ENCODE measurements at places on chromosomes 7 and 10.

DNA sequence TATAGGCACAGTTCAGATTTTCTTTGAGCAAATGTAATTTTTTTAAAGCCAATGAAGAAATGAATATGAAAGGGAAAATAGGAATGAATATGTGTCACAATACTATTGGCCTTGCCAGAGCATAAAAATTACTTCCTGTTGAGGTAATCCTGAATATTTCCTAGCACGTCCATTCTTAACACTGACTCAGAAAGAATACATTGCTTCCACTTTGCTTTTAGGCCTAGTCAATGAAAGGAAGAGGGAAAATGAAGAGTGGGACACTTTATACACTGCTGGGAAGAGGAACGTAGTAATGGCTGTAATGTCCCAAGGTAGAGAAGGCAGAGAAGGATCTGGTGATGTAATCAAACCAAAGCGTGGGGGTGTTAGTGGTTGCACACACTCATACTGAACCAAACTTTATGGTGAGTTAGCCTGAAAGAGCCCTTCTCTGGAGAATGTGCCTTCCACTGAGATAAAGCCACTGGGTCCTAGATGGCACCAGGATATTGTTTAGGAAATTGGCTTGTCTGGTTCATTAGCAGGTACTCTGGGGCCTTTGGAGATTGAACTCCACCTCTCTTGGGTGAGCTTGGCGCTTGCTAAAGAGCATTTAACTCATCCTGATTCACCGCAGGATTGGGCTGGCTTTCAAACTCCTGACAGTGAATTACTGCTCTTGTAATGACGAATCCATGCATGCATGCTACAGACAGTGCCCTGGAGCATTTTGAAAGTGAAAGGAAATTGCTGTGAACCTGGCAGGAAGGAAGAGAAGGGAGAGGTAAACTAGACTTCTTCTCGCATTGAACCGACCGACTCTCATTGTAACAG, 254.9 kb downstream of the KIAA1217 start:
- DNase-seq = no peak

DNA sequence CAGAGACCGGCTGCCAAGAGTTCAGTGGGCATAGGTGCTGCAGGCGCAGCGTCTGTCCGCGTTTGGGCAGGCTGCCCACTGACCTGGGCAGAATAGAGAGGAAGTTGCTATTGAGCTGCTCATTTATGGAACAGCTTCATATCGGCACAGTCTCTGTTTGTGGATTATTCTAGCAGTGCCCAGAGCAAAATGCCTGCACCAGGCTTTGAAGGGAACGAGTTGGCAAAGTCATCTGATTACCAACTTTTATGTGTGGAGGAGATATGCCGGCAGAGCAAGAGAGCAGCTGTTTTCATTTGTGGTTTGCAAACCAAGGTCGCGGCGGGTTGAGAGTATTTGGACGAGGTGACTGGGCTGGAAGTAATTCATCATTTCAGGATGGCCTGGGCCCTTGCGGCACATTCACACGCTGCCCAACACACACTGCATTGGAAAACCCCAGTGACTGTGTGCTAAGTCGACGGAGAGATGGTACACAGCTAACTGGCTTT, 228.5 kb downstream of the TCERG1L start:
- no peak for DNase-seq

GRCh38 chr7:27166531-27167505, 1.5 kb upstream of the HOXA9 start:
- DNase-seq = no peak

- no peak for DNase-seq
These were observed 233.4 kb upstream of the SLC26A5 start for GRCh38 chr7:103679151-103680132.

- DNase-seq = no peak
These were observed 11.8 kb upstream of the ZMIZ2 start for GRCh38 chr7:44736896-44737295.

GRCh38 chr10:125073996-125074395, 86.4 kb downstream of the CTBP2 start:
- DNase-seq = no peak

DNA sequence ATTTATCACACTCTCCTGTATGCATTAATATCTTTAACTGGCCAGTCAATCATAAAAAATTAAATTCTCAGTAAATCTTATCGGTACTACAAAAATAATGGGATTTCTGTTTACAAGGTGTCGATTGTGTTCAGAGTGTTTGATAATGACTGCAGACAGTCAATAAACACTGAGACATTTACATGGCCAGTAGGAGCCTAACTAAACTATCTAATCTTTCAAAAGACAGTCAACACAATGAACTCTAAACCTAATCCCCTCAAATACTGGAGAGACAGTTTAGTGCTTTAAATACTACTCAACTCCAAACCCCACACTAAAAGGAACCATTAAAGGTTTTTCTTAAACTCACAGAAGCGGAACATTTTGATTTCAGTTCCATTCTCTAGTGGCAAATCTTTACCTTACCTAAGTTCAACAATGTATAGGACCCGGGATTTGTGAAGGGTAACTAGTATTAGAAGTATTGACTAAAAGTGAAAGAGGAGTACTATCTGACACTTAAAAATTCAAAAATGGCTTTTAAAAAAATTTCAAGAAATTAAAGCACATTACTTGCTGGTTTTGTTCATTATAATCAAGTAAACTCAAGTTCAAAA, 37.3 kb upstream of the EXOC6 start:
- DNase-seq = no peak

Data from stimulated activated CD8-positive, alpha-beta memory T cell treated with anti-CD3 and anti-CD28 coated beads, Interleukin-7, amount 100 ng/mL, for 1 hour (primary cell).